ENCODE measurements at places on chromosomes 13 and 19. TPM values are rescaled to one million over a fixed set of nuclear protein-coding genes. Genes with fewer than 3 reads are reported as not detected.

TEX30 gene
- 11.4 TPM for total RNA-seq

KLK13 gene
- total RNA-seq, result not detected

GET3 gene
- 36.6 TPM for total RNA-seq

KLF1 gene
- 0.69 TPM for total RNA-seq

CD70 gene
- total RNA-seq, result not detected

FAM83E gene
- not detected for total RNA-seq

MVB12A gene
- 34.1 TPM for total RNA-seq

PBX4 gene
- 10.1 TPM for total RNA-seq

CEACAM20 gene
- total RNA-seq, result not detected

LSR gene
- 30.9 TPM for total RNA-seq

LGI4 gene
- total RNA-seq, result 31.1 TPM

All from omental fat pad (tissue), 4 donors.